Effector memory CD4-positive, alpha-beta T cell (primary cell): ENCODE measurements at places on chromosomes 5 and 9.

DNA sequence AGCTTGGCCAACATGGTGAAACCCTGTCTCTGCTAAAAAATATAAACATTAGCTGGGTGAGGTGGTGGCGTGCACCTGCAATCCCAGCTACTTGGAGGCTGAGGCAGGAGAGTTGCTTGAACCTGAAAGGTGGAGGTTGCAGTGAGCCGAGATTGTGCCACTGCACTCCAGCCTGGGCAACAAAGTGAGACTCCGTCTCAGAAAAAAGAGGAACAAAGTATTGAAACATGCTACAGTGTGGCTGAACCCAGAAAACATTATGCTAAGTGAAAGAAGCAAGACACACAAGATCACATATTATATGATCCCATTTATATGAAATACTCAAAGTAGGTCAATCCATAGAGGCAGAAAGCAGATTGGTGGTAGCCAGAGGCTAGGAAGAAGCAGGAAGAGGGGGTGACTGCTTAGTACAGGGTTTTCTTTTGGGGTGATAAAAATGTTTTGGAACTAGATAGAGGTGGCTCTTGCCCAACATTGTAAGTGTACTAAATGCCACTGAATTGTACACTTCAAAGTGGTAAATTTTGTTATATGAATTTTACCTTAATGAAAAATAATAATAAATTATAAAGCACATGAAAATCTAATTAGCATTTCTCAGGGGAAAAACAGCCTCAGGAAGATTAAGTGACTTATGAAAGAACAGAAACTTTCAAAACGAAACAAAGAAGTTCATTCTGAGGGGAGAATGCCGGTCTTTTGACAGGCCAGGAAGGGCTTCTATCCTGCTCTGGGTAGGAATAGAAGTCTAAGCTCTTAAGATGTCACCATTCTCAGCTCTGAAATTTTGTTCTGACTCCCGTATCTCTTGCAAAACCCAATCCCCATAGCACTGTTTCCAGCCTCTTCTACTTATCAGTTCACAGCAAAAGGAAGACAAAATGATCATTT, 161.1 kb upstream of the TBCA start:
- no peak for DNase-seq

GRCh38 chr9:4796988-4797853, 4.5 kb downstream of the RCL1 start:
- DNase-seq = no peak

- DNase-seq = no peak
Measured at GRCh38 chr9:33211695-33212393, 28.1 kb upstream of the SPINK4 start.

GRCh38 chr9:117979914-117980313, 275.7 kb downstream of the TLR4 start:
- DNase-seq = no peak

- DNase-seq = no peak
Measured at GRCh38 chr9:9142001-9142400, 1342.4 kb upstream of the DMAC1 start.

DNA sequence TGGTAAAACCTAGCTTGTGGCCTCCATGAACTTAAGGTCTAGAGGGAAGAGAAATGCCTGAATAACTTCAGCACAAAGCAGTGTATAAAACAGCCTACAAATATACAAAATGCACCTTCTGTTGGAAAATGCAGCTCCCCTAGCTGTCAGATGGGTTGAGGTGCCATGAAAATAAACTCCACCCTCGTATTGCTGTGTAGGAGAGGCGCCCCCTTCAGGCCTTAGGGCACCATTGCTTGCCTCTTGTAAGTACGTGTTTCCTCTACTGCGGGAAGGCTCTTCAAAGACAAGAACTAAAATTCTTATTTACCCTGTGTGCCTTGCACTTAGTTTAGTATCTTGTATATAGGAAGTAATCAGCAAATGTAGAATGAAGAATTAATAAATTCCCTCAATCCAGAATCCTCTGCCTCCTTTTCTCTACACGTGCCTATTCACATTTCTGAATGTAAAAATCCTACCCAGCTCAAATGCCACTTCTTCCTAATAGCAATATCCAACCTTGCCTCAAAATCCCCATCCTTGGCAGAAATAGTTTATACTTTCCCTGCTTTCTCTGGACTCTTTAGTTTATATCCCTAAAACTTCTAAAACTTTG, 393.7 kb upstream of the PDE4D start:
- DNase-seq = no peak

DNA sequence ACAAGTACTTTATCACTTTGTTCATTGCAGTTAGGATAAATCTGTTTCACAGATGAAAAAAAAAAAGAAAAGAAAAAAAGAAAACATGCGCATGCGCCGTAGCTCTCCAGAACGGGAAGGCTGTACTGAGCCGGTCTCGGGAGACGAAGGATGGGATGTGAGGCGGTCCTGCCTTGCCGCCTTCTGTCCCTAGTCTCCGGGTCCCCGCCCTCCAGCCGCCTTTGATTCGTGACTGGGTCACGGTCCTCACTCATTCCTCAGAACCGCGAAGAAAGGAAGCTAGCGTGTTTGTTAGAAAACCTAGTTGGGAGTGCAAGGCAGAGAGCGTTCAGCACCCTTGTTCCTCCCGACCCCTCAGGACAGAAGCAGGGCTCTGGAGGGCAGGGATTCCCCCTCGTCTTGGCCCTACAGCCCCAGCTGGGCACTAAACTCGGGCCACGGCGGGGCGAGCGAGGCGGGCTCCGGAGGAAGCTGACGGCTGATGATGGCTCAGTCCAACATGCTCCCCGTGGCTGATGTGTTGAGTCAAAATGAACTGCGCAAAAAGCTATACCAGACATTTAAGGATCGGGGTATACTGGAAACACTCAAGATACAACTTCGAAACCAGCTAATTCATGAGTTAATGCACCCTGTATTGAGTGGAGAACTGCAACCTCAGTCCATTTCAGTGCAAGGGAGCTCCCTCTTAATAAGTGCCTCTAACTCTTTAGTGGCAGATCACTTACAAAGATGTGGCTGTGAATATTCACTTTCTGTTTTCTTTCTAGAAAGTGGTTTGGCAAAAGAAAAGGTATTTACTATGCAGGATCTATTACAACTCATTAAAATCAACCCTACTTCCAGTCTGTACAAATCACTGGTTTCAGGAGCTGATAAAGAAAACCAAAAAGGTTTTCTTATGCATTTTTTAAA, 40.0 kb downstream of the CPLANE1 start:
- no peak for DNase-seq

GRCh38 chr5:76657683-76658311, 34.6 kb upstream of the F2RL2 start:
- no peak for DNase-seq

- DNase-seq = no peak
Measured at GRCh38 chr5:124410539-124411488, 335.6 kb downstream of the ZNF608 start.

DNA sequence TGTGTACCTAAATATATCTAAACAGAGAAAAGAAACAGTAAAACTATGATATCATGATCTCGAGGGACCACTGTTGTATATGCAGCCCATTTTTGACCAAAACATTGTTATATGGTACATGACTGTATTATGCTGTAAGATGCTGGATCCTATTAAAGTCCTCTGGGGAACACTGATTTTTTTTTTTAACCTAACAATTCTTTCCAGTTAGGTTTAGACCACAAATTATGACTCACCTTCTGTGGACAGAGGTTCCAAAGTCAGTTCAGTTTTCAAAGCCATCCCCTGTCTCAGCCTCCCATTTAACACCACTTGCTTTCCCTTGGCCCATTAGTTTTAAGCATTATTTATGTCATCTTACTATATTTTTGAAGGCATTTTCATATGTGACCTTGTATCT, 27.1 kb downstream of the TRMO start:
- no peak for DNase-seq

DNA sequence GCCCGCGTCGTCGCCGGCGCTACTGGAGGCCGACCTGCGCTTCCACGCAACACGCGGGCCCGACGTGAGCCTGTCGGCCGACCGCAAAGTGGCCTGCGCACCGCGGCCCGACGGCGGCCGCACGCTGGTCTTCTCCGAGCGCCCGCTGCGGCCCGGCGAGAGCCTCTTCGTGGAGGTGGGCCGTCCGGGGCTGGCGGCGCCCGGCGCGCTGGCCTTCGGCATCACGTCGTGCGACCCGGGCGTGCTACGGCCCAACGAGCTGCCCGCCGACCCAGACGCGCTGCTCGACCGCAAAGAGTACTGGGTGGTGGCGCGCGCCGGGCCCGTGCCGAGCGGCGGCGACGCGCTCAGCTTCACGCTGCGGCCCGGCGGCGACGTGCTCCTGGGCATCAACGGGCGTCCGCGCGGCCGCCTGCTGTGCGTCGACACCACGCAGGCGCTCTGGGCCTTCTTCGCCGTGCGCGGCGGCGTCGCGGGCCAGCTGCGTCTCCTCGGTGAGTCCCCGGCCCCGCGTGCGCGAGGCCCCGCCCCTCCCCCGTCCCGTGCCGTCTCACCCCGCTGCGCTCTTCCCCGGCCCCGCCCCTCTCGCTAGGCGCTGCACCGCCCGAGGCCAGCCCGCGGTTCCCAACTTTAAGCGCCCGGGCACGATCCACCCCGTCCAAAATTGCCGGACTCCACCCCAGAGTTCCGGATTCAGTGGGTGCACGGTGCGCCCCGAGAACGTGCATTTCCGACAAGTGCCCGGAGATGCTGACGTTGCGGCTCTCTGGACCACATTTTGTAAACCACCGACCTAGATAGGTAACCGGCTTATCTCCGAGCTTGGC, 42.8 kb downstream of the NEURL1B start:
- DNase-seq = peak; percentile 66

GRCh38 chr5:95057615-95058014, 227.3 kb downstream of the MCTP1 start:
- no peak for DNase-seq

DNA sequence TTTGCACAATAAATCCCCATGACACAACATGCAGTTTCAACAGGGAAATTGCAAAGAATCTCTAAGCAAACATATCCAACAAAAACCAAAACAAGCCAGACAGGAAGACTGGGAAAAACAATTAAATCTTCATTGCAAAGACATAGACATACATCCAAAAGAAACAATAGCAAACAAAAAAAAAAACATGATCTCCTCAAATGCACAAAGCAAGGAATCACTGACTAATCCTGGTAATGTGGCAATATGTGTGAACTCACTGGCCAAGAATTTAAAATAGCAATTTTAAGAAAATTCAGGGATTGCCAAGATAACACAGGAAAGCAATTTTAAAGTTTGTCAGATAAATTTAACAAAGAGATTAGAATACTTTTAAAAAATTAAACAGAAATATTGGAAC, 520.1 kb upstream of the SMC2 start:
- no peak for DNase-seq

DNA sequence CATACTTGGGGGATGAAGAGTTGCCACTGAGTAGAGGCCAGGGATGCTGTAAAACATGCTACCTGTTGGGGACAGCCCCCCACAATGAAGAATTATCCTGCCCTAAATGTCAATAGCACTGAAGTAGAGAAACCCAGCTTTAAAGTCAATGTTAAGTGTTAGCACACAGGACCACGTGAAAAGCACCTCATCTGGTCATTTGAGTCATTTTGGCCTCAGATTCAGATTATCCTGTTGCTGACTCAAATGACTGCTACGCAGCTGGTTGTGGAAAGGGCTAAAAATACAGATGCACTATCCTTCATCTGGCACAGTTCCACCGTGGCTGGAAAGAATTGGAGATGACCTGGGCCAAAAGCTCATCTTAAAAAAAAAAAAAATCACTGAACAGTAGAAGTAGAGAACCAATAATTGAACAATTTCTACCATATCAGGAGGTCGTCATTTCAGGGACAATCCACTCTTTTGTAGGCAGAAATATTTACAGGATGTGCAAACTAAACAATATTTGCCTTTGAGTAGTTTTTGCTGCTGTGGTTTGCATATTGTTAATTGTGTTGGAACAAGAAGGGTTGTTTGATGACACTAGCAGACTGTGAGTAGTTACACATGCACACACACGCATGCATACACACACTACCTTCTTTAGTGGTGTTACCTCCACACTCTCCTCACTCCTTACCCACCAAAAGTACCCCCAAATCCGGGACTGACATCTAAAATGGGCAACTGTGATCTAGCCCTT, 195.3 kb upstream of the KLF9 start:
- no peak for DNase-seq

- DNase-seq = no peak
Measured at GRCh38 chr5:14503017-14503680, 78.4 kb upstream of the OTULINL start.
